Activated CD4-positive, alpha-beta T cell treated with anti-CD3 and anti-CD28 coated beads for 36 hours (primary cell): ENCODE measurements at places on chromosomes 5 and 9. TPM values are rescaled to one million over a fixed set of nuclear protein-coding genes. Genes with fewer than 3 reads are reported as not detected.

The ZNF474 gene
- not detected for total RNA-seq

The IL17B gene
- not detected for total RNA-seq

The DPP7 gene
- total RNA-seq = 188 TPM

The FOXD4 gene
- total RNA-seq = 0.19 TPM

The DRD1 gene
- total RNA-seq = not detected

The WDR31 gene
- total RNA-seq = 2.1 TPM

The RAB3C gene
- not detected for total RNA-seq
